ENCODE measurements at places on chromosomes 7 and 10. TPM values are rescaled to one million over a fixed set of nuclear protein-coding genes. Genes with fewer than 3 reads are reported as not detected.

GRCh38 chr7:1942243-1942940 lies 272.3 kb downstream of the ELFN1 start:
- DNase-seq: no peak

CUZD1 gene
- 0.29 TPM for total RNA-seq

DNA sequence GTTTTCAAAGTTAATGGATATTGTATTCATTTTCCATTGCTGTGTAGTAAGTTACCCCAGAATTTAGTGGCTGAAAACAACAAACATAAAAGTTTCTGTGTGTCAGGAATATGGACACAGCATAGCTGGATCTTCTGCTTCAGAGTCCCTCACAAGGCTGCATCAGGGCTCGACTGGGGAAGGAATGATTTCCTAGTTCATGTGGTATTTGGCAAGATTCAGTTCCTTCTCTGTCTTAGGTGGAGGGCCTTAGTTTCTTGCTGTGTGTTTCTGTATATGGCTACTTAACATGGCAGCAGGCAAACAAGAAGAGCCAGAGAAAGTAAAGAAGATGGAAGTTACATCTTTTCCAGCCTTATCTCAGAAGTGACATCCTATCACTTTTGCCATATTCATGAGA lies 51.1 kb downstream of the TPST1 start:
- no peak for DNase-seq

DNA sequence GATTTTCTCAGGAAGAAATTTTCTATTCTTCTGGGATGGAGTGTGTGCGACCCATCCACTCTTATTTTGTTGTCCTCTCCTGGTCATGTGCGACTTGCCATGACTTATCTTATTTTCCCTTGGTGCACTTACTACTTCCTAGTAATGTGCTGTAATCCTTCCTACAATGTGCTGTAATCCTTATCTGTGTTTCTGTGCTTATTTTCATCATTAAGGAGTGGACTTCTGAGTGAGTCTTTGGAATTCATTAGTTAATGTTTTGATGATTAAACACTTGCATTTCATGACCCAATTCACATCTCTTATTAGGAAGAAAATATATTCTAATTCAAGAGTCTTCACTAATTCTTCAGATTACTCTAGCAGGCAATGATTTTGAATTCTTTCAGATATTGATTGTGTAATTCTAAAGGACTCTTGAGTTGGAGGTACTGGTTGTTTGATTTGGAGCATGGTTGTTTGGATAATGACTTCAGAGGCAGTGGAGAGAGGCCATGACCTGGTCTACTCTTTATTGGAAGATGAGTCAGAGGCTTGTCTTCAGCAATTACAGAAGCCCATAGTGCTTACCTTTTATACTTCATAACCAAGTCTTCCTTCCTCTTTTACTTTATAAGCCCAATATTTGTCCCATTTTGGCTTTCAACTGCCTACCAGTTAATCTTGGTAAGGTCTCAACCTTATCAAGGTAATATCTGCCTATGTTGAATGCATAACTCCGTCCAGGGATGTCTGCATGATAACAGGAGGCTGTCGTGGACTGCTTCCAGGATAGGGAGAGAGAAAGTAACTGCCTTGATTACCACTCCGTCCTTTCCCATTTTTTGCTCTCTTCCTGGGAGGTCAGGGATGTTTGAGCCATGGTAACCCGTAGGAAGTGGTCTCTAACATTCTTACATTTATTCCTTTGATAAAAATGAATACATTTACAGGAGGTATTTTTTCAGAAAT lies 278.3 kb upstream of the SP8 start:
- no peak for DNase-seq

DNA sequence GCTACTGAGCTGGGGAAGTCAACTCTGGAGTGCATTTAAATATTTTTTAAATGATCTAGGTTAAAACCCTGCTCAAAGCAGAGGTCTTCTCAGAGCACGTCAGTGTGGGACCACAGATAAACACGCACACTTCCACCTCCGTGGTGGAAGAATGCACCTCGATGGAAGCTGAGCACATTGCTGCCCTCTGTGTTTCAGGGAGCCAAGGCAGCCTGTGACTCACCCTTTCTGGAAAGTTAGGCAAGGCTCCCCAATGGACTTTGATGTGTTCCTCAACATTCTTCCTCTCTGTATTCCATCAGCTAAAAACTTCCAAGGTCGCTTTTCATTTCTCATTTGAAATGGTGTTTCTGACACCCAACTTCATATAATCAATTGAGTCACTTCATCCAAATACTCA lies 170.8 kb upstream of the KMT2E start:
- no peak for DNase-seq

- peak; percentile 69 for DNase-seq
Observed at GRCh38 chr10:101214446-101215396, 14.5 kb downstream of the LBX1 start.

WEE2 gene
- not detected for total RNA-seq

DNA sequence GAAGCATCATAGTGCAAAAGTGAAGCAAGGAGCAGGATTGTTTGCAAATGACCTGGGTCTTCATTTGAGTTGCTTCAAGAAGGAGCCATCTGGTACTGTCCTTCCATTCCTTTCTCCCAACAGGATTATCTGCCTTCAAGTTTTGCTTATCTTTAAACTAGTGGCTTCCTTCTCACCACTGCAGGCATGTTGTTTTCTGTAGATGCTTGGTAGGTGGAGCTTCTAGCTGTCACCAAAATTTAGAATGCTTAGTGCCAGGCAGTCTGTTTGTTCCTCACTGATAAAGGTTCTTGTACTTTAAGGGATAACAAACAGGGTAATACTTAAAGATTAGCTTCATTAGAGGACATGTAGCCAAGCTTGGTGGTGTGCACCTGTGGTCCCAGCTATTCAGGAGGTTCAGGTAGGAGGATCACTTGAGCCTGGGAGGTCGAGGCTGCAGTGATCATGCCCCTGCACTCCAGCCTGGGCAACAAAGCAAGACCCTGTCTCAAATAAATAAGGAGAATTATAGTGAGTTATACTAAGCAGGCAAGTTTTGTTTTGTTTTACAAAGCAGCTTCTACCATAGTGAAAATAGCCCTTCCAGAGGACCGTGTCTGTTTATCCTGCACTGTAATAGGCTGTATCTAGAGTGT lies 5.7 kb downstream of the ARL5B start:
- no peak for DNase-seq

ITGB8 gene
- 5.1 TPM for total RNA-seq

MORN4 gene
- 11.7 TPM for total RNA-seq

DNA sequence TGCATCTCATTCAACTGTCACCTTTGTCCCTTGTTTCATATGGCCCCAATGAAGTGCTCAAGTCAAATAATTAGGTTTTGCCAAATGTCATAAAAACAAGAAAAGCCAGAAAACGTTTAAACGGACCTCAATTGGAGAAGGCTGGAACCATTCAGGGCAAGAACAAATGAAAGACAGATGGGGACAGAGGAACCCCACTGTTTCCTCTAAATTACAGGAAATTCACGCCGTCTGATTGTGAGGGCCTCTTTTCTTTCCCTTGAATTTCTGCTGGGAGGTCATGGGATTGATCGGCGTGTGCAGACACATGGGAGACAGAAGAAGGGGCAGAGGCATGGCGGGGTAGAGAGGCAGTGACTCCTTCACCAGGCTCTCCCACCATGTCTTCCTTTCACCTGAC lies 656.4 kb downstream of the KCNMA1 start:
- DNase-seq: no peak

HOXA5 gene
- total RNA-seq: not detected

CPA4 gene
- total RNA-seq: not detected

DNA sequence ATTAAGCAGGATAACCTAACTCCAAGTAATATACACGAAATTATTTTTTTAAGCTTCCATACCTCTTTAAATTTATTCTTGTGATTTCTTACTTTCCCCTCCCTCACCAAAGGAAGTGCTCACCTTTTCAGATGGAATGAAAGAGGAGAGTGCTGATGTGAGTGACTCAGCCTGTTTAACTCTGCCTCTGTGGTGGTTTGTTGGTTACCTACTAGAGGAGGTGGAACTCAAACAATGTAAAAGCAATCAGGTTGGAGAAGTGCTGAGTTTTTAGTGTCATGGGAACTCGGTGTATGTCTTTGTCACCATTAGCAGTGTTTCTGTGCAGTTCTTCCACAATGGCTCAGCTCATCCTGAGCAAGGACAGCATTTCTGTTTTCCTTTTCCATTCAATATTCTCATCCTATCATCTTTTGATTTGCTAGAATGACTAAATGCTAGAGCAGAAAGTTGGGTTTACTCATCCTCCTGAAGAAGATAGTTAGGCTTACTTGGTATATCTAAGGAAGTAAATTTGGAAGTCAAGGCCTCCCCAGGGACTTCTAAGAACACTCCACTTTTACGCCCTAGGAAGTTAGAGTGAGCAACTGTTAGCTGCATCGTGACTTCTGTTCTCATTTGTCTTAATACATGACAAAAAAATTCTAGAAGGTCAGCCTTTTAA lies 6.0 kb downstream of the ADD3 start:
- DNase-seq: no peak

LEP gene
- 4.8 TPM for total RNA-seq

- no peak for DNase-seq
Observed at GRCh38 chr10:33422471-33423153, 88.1 kb upstream of the NRP1 start.

DNA sequence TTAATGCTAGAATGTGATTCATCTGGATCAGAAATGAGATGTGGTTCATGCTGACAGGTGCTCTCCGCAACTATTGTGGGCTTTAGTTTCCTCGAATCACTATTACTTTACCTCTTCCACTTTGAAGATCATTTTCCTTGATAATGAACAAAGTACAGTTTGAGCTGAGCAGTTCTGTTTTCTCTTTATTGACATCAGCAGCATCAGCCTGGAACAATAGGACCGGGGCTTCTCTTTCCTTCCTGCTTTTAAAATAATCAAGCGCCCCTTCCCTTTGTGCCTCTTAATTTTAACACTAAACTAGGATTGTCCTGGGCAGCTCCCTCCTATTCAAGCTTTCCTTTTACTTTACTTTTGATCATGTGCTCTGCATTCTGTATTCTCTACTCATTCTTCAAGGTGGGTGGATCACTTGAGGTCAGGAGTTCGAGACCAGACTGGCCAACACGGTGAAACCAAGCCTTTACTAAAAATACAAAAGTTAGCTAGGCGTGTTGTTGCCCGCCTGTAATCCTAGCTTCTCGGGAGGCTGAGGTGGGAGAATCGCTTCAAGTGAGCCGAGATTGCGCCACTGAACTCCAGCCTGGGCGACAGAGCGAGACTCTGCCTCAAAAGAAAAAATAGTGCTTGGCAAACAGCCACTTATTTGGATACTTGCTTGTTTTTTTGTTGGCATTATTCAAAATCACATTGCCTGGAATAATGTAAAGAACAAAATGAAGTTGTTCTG lies 67.0 kb upstream of the RHEB start:
- DNase-seq: no peak

DNA sequence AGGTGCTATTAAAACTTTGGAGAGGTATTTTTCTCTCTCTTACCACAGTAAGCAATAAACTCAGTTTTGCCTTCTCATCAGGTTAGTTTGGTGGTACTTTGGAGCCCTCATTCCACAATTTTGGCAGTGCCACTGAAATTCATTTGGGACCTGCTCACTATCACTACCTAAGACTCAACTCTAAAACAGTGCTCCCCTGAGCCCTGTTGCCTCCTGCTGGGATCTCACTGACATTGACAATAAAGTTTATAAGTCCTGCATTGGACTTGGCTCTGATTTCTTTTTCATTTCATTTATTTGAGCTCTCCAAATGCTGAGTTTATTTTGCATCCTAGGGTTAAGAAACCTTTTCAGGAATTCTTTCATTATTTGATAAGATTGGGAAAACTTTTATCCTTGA lies 130.8 kb upstream of the HPS1 start:
- no peak for DNase-seq

- DNase-seq: peak; percentile 93
Observed at GRCh38 chr10:102120142-102120990, at the start of gene LDB1. TSS of gene LDB1 (minus strand) at chr10:102120368. CDS start at chr10:102120110, 258 bp downstream.

DNA sequence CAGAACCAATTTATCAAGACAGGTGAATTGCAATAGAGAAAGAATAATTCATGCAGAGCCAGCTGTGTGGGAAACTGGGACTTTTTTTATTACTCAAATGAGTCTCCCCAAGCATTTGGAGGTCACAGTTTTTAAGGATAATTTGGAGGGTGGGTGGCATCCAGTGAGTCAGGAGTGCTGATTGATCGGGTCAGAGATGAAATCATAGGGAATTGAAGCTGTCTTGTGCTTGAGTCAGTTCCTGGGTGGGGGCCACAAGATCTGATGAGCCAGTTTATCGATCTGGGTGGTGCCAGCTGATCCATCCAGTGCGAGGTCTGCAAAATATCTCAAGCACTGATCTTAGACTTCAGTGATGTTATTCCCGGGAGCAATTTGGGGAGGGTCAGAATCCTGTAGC lies 9.9 kb upstream of the MYO1G start:
- no peak for DNase-seq

- DNase-seq: no peak
Observed at GRCh38 chr10:130466271-130466997, 330.2 kb downstream of the GLRX3 start.
